ENCODE measurements at places on chromosomes 1 and 21.
A peak's percentile ranks its signal among the peaks of the same experiment; 100 is the strongest.

- DNase-seq = peak; percentile 78
These were observed 65.2 kb downstream of the SIK1 start for GRCh38 chr21:43361493-43362296.

DNA sequence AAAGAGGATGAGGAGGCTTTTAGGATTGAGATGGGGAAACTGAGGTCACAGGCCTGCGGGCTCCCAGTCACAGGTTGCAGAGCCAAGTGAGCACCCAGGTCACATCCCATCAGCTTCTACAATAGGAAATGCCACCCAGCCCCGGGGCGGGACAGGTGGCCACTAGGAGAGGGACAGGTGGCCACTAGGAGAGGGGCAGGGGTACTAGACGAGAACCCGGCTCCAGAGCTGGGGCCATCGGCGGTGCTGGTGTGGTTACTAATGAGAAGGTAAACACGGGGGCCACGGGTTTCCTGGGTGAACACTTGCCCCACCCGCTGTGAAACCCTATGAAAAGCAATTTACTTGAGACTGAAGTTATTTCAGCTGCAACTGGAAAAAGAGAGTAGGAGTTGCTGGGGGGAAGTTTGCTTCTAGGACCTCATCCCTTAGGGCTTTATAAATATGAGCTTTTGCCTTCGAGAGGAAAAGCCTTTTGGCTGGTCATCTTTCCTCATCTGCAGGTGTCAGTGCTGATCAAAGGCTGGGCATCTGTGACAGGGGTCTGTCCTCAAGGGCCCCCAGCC is 52.5 kb downstream of the MRPL37 start:
- DNase-seq = no peak

- DNase-seq = no peak
These were observed 126.7 kb downstream of the TRABD2B start for GRCh38 chr1:47870480-47870879.

DNA sequence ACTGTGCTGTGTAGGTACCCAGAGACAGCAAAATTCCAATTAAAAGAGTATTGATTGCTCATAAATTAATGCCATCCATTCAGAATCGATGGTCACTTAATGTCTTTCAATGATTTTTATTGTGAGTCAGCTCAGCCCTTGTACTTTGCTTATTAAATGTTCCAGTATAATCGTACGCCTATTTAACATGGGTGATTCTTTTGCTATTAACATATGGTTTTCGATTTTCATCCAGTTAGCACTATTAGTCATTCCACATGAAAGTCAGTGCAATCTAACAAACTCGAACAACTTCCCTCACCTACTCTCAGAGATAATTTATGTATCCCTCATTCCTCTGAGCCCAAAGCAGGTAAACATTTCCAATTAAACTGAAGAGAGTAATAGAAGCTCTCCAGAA is 109.6 kb upstream of the APP start:
- no peak for DNase-seq

GRCh38 chr1:102595106-102595505 is 513.2 kb downstream of the COL11A1 start:
- no peak for DNase-seq

GRCh38 chr1:37945743-37946702 is 830 bp downstream of the INPP5B start:
- DNase-seq = peak; percentile 68

DNA sequence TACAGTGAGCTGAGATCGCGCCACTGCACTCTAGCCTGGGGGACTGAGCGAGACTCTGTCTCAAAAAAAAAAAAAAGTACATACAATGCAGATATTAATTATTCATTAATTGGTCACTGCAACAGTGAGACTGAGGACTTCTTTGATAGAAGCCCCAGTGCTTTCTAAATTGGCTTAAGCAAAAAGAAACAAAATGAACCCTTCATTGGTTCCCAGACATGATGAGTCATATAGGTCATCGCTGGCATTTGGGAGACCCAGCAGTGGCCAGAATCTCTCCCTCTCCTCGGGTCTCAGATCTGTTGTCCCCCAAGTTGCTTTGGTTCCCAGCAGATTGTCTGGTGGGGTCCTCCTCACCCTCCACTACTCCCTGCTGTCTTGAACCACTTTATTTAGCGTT is 144.9 kb downstream of the KAZN start:
- no peak for DNase-seq

DNA sequence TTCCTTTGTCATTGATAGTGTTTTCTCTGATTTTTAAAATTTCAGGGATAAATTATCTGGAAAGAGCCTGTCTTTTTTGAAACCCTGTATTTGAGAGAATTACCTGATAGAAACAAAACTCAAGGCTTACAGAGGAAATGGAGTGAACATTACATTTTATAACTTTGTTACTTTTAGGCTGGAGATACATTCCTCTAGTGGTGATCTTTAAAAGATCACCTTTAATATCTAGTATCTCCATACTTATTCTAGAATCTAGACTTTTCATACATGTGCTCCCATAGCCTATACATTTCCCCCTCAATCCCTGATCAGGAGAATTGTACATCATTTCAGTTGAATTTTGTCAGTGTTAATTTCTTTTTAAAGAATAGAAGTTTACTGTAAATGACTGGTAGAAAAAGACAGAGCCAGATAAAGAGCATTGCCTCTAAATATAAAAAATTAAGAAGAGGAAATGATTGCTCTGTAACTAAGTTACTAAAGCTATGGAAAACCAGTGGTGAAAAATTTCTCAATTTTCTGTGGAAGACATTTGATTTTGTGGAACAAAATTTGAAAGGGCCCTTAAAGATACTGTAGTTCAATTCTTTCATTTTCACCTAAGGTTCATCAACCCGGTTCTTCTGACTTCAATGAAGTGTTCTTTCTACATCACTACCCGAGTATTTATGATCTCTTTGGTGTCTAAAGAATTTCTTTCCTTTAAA is 33.7 kb downstream of the RASAL2 start:
- no peak for DNase-seq

GRCh38 chr1:244205171-244205570 is 154.1 kb downstream of the ZBTB18 start:
- no peak for DNase-seq

GRCh38 chr1:201266774-201267173 is 16.5 kb upstream of the PKP1 start:
- peak; percentile 13 for DNase-seq

DNA sequence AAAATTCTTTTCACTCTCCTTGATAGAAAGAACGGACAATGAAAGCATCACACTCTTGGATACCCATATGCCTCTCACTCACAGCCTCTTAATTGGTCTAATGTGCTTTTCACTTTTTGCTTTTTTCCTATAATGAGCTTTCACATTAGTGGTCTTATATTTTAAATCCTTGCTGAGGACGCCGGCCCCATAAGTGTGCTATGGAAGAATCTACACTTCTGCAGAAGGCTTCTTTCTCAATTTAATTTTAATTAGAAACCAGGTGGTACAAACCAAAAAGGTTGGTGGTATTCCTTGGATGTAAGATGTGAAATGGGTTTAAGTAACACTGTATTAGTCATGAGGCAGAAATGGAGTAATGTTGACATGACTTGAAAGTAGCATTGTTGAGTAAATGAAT is 190.6 kb upstream of the NFIA start:
- DNase-seq = no peak
